ENCODE measurements at places on chromosomes 3 and 15.

DNA sequence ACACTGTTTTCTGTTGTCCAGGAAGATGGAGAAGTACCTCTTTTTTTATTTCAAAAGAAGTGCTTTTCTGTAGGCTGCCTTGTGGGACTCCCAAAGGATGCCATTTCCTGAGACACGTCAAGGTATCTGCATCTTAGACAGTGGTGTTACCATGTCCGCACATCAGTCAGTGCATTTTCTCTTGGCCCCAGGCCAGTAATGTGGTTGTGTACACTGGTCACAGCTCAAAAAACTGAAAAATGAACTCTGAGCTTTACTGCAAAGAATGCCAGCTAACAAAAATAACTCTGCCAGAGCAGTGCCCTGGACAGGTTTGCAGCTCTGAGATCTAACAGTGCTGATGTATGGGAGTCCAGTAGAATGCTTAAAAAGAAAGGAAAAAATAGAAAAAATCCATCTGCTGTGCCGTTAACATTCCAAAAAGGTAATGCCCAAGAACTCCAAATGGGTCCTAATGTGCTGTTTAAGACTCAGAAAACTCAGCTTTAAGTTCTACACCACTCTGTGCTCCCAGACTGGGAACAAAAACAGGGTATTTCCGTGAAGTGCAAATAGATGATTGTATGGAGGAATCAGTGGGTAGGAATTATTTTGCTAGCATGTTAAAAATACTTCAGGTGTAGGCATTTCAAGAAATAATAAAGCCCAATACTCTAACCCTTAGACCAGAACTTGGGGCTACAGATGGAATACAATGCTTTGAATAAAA is 315.9 kb downstream of the FEZF2 start:
- DNase-seq, result no peak

DNA sequence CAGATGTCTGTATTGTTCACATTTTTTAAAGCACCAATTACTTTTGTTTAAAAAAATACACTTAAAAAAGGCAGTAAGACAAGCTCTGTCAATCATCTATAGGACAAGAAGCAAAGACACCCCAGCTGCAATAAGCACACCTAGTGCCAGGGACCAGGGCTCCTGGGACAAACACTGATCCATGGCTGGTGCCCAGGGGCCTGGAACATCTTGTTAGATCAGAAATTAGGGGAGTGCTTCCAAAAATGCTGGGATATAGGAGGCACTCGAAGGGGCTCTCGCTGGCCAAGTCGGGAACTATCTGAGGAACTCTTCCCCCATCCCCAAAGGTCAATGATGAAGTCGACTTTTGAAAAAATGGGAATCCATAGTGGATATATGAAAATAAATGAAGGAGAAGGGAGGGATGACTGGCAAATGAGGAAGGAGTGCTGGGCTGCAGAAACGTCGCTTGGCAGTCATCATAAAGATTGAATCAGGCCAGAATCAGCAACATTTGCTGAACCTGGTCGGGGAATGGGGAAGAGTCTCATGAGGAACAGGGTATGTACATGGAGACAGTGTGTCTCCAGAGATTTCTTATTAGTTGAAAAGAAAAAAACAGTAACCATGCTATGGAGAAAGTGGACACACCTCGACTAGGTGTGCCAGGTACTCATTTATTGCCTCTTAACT is 28.5 kb downstream of the TSPAN3 start:
- peak; percentile 49 for DNase-seq

GRCh38 chr15:27885201-27885600 is 213.9 kb downstream of the OCA2 start:
- no peak for DNase-seq

DNA sequence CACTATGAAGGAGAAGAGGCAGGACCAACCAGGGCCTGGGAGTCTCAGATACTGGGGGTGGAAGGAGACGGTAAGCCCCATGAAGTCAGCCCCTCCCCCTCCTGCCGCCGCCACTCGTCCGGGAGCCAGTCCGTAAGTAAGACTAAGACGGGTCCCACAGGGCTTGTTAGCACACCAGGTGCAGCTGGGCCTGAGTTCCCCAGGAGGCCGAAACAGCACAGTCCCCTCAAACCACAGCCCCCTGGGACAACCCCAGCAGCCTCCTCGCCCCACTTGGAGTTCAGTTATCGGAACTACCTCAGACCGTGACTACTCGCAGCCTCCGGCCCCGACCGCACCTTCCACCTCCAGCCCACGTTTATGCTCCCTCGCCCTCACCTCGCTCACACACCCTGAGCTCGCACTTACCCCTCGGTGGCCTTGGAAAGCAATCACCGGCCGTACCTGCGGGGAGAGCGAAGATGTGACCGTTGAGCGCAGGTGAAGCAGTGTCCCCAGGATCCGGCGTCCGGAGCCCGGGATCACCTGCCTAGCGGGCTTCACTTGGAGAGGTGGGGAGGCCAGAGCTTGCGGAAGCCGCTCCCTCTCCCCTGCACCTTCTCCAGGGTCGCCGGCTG is 557 bp downstream of the ELL3 start:
- no peak for DNase-seq

- DNase-seq, result peak; percentile 78
Observed at GRCh38 chr3:100089812-100090668, 24.3 kb downstream of the FILIP1L start.

DNA sequence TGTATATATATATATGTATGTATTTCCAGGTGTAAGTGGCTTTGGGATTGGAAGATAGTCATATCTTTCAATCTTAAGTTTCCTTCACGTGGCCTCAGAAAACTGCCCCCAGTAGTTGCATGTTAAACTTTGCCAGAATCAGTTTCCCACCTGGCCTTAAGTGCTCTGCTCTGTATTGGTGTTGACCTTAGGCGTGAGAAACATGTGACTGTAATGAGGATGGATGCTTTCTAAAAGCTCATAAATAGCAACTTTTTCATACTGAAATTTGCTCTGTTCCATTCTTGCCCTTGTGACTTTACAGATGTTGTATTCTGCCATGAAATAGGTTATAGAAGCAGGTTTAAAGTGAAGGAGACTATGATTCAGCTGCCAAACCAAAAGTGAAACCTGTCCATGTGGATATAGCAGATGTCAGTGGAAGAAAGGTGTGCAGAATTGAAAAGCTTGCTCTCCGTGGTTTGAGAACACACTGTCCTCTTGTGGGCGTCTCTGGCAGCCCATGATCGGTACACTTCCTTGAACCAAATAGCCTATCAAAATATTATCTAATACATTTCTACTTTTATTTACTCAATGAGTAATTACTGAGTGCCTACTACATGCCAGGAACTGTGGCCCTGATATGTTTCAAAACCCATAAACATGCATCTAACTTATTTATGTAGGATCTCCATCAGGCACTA is 15.8 kb downstream of the SCG5 start:
- no peak for DNase-seq

- no peak for DNase-seq
Observed at GRCh38 chr3:24628523-24629258, 134.0 kb upstream of the THRB start.

DNA sequence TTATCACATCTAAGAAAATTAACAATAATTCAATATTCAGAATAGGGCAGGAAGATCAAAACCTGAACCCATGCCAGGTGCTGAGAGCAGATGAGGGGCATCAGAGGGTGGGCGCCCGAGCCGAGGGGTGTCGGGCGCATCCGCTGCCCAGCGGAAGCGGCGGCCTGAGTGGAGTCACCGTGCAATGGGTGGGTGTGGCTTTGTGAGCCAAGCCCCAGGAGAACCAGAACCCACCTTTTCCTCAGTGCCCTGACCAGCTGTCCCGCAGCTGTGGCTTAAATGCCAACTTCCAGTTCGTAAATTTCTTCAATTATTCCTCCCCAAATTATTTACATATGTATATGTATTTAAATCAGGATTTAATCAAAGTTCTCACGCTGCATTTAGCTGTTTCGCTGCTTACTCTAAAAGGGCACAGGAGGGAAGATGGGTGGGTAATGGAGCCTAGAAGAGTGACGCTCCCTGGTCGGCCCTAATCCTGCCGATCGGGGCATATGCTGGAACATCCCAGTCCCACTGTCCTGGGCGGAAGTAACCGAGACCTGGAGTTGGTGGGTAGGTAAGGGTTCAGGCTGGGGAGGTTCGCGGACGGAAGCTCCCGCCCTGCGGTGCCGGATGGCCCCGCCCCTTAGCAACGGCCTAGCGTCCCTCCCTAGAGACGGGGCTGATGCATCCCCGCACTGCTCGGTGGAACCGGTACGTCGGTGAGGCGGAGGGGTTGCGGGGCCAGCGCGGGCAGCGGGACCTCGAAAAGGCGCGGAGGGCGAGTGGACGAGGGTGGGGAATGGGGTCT is 1.3 kb downstream of the DNAH1 start:
- DNase-seq, result peak; percentile 30

- no peak for DNase-seq
Observed at GRCh38 chr3:64759811-64760210, 72.0 kb upstream of the ADAMTS9 start.

DNA sequence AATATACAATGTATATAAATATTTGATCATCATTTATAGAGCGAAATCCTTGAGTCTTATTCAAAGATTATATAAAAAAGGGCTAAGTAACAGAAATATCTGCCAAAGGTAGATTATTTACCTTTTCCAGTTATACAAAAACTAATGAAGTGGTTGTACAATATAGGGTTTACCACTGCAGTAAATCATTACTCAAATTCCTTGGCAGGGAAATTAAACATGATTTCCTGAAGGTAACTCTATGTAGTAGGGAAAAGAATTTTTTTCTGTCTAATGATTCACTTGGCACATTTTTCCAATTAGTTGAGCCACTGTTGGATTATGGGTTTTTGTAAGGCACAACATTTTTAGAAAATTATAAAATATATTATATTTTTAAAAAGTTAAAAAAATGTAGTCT is 129.6 kb downstream of the NR2F2 start:
- no peak for DNase-seq

DNA sequence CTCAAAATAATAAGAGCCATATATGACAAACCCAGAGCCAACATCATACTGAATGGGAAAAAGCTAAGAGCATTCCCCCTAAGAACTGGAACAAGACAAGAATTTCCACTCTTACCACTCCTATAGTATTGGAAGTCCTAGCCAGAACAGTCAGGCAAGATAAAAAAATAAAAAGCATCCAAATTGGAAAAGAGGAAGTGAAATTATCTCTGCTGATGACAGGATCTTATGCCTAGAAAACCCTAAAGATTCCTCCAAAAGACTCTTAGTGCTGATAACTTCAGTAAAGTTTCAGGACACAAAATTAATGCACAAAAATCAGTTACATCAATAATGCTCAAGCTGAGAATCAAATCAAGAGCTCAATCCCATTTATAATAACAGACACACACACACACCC is 45.9 kb upstream of the SLC2A2 start:
- DNase-seq, result no peak

DNA sequence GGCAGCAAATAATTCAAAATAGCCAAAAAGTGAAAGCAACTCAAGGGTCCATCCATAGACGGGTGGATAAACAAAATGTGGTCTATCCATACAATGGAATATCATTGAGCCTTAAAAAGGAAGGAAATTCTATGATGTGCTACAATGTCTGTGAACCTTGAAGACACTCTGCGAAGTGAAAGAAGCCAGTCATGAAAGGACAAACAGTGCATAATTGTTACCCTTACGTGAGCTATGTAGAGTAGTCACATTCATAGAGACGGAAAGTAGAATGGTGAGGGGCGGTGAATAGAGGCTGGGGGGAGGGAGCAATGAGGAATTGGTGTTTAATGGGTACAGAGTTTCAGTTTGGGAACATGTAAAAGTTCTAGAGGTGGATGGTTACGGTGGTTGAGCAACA is 18.1 kb downstream of the IGF1R start:
- DNase-seq, result no peak

Data from suppressor macrophage (primary cell).